ENCODE measurements at places on chromosomes 4 and X. TPM values are rescaled to one million over a fixed set of nuclear protein-coding genes. Genes with fewer than 3 reads are reported as not detected.

GRCh38 chrX:41558531-41558930 is 111.4 kb downstream of the NYX start:
- peaks cover 8% of the 10 kb centered on the region for H3K4me1 ChIP-seq
- H3K27ac ChIP-seq: no peak overlapping the region
- no peak overlapping the region for H3K4me3 ChIP-seq
- H3K27me3 ChIP-seq: no peaks in the 10 kb centered on the region
- H3K36me3 ChIP-seq: no peaks in the 10 kb centered on the region

DNA sequence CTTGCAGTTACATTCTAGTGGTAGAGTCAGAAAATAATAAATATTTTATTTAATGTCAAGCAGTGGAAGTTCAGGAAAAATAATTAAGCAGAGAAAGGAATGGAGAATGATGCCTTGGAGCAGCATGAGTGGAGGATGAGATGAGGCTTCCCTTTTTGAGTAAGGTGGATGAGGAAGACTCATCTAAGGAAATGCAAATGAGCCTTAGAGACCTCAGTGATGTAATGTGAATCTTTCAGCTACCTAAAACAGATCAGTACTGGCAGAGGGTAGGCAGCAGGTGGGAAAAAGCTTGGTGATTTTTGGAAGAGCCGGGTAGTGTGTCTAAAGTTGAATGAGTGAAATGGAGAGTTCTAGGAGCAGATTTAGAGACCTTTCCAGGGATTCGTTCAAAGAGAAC is 118.2 kb downstream of the GRID2 start:
- H3K36me3 ChIP-seq: no peaks in the 10 kb centered on the region
- no peaks in the 10 kb centered on the region for H3K4me1 ChIP-seq
- no peak overlapping the region for H3K27ac ChIP-seq
- H3K27me3 ChIP-seq: no peaks in the 10 kb centered on the region

The WDFY3 gene
- 48.7 TPM for total RNA-seq

The KCNIP4 gene
- total RNA-seq: not detected

DNA sequence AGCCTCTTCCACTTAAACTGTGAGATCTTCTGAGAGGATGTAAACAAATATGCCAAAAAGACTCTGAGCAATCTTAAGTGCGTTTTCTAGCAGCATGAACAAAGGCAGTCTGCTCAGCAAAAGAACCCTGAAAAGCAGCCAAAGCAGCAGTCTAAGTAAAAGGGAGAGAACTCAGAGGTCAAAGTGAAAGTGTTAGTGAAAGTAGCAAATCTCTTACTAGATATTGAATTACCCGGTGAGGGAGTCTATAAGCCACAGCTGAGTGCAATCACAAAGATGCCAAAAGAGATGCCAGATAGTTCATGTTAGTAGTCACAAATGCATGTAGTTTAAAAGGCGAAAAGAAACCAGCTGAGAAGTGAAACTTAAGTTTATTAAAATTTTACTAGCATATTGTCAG is 7.9 kb upstream of the GNRHR start:
- H3K27me3 ChIP-seq: no peaks in the 10 kb centered on the region
- H3K36me3 ChIP-seq: no peaks in the 10 kb centered on the region
- H3K4me3 ChIP-seq: no peak overlapping the region

- H3K4me3 ChIP-seq: peak overlapping the region; percentile 85
- no peaks in the 10 kb centered on the region for H3K27me3 ChIP-seq
- H3K4me1 ChIP-seq: peaks cover 23% of the 10 kb centered on the region
- H3K27ac ChIP-seq: peak overlapping the region; percentile 90
- peaks cover 7% of the 10 kb centered on the region for H3K36me3 ChIP-seq
Measured at GRCh38 chrX:15336023-15336413, 695 bp upstream of the PIGA start.

GRCh38 chr4:31291238-31291637 is 571.1 kb downstream of the PCDH7 start:
- DNase-seq: no peak
- no peaks in the 10 kb centered on the region for H3K27me3 ChIP-seq
- no peak overlapping the region for H3K4me3 ChIP-seq
- H3K36me3 ChIP-seq: no peaks in the 10 kb centered on the region
- no peak overlapping the region for H3K27ac ChIP-seq

- peaks cover 6% of the 10 kb centered on the region for H3K4me1 ChIP-seq
- no peaks in the 10 kb centered on the region for H3K27me3 ChIP-seq
- no peaks in the 10 kb centered on the region for H3K36me3 ChIP-seq
- H3K4me3 ChIP-seq: no peak overlapping the region
- H3K27ac ChIP-seq: no peak overlapping the region
Measured at GRCh38 chr4:156583265-156583664, 388.3 kb downstream of the PDGFC start.

DNA sequence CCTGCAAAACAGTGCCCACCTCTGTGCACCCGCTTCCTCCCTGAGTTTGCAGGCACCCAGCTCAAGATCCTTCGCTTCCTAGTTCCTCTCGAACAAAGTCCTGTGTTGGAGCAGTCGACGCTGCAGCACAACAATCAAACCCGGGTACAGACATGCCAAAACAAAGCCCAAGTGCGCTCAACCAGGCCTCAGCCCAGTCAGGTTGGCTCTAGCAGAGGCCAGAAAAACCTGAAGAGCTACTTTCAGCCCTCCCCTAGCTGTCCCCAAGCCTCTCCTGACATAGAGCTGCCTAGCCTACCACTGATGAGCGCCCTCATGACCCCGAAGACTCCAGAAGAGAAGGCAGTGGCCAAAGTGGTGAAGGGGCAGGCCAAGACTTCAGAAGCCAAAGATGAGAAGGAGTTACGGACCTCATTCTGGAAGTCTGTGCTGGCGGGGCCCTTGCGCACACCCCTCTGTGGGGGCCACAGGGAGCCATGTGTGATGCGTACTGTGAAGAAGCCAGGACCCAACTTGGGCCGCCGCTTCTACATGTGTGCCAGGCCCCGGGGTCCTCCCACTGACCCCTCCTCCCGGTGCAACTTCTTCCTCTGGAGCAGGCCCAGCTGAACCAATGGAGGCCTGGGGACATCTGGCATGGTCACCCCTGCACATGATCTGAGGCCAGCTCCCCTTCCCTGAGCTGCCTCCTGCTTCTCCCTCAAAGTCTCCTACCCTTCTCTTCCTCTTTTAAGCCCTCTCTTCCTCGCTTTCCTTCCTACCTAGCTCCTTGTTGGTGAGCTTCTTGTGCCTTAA is 6.9 kb downstream of the APEX2 start:
- peaks cover 3% of the 10 kb centered on the region for H3K36me3 ChIP-seq
- peak overlapping the region; percentile 79 for H3K27ac ChIP-seq
- peaks cover 20% of the 10 kb centered on the region for H3K4me1 ChIP-seq

The SPANXA1 gene
- total RNA-seq: not detected

DNA sequence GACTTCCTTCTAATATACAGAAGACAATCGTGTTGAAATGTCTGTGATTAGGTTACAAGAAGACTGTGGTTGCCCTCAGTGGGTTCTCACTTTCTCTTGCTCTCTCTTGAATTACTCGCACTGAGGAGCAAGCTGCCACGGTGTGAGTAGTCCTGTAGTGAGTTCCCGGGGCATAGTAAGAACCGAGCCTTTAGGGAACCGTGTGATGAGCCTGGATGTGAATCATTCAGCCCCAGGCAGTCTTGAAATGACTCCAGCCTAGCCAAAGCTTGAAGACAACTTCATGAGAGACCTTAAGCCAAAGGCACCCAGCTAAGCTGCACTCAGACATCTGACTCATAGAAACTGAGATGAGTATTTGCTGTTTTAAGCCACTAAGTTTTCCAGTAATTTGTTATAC is 292.7 kb downstream of the SPOCK3 start:
- H3K36me3 ChIP-seq: no peaks in the 10 kb centered on the region
- no peak overlapping the region for H3K27ac ChIP-seq
- no peak for DNase-seq
- no peak overlapping the region for H3K4me3 ChIP-seq

- no peak for DNase-seq
- H3K4me3 ChIP-seq: no peak overlapping the region
- peaks cover 10% of the 10 kb centered on the region for H3K4me1 ChIP-seq
- H3K27me3 ChIP-seq: no peaks in the 10 kb centered on the region
- no peak overlapping the region for H3K27ac ChIP-seq
Measured at GRCh38 chrX:9475984-9476383, 11.1 kb downstream of the TBL1X start.

DNA sequence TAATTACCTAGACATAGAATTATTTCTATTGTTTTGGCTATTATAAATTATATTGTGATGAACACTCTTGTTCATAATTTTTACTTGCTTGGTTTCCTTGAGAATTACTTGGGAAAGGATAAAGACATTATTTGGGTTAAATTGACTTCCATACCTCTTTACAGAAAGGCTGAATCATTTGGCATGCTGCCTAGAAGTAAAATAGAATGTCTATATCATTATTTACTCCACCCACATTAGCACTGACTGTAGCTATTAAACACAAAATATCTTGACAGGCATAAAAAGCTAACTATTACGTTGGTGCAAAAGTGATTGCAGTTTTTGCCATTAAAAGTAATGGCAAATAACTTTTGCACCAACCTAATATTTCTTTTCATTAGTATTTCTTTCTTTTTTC is 29.7 kb upstream of the ADH6 start:
- no peak for DNase-seq
- H3K27ac ChIP-seq: no peak overlapping the region
- H3K36me3 ChIP-seq: no peaks in the 10 kb centered on the region
- H3K27me3 ChIP-seq: no peaks in the 10 kb centered on the region

DNA sequence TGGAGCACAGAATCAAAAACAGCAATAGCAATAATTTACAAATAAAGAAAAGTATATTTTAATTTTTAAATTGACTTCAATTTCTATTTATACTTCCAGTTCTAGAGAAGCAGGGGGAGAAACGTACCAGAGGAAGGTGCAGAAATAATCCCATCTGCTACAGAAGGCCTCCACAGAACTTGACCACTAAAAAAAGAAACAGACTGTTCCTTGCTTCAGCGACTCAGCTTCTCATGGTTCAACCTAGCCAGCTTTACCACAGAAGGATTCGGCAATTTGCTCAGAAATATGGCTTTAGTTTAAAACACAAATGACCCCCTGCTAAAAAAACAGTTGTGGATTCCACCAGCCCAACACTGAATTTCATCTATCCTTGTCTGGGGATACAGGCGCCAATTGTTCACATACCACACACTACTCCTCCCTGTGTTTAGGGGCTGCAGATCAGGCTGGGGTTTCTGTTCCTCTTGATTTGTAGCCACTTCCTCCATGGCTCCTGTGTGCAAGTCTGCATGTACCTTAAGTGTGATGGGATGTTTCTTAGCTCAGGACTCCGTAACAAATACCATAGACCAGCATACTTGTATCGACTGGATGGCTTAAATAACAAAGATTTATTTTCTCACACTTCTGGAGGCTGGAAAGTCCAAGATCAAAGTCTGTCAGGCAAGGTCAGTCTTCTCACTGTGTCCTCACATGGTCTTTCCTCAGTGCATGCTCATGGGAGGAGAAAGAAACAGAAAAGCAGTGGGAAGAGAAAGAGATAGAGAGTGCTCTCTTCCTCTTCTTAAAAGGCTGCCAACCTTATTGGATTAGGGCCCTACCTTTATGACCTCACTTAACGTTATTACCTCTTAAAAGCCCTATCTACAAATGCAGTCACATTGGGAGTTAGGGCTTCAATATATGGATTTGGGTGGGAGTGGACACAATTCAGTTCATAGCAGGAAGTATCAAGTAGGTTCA is 79.1 kb downstream of the AMOT start:
- no peaks in the 10 kb centered on the region for H3K4me1 ChIP-seq
- H3K27ac ChIP-seq: no peak overlapping the region
- no peaks in the 10 kb centered on the region for H3K27me3 ChIP-seq
- no peak overlapping the region for H3K4me3 ChIP-seq
- no peak for DNase-seq

The ZCCHC18 gene
- 0.99 TPM for total RNA-seq

- H3K4me1 ChIP-seq: no peaks in the 10 kb centered on the region
- H3K27me3 ChIP-seq: no peaks in the 10 kb centered on the region
- H3K4me3 ChIP-seq: no peak overlapping the region
- no peaks in the 10 kb centered on the region for H3K36me3 ChIP-seq
Measured at GRCh38 chr4:162360369-162361149, 196.8 kb upstream of the FSTL5 start.

All from left ventricle myocardium inferior (tissue), 1 donor.